ENCODE measurements at places on chromosomes 11 and 22. TPM values are rescaled to one million over a fixed set of nuclear protein-coding genes. Genes with fewer than 3 reads are reported as not detected.
A peak's percentile ranks its signal among the peaks of the same experiment; 100 is the strongest.

- no peaks in the 10 kb centered on the region for H3K4me1 ChIP-seq
- no peak for DNase-seq
- no peaks in the 10 kb centered on the region for H3K27me3 ChIP-seq
- H3K27ac ChIP-seq: no peak overlapping the region
Measured at GRCh38 chr11:47020793-47021526, 84.4 kb downstream of the CSTPP1 start.

GRCh38 chr11:94010136-94010535 lies 11.0 kb upstream of the HEPHL1 start:
- no peaks in the 10 kb centered on the region for H3K36me3 ChIP-seq
- no peak overlapping the region for H3K4me3 ChIP-seq
- no peak overlapping the region for H3K27ac ChIP-seq
- H3K4me1 ChIP-seq: no peaks in the 10 kb centered on the region

DNA sequence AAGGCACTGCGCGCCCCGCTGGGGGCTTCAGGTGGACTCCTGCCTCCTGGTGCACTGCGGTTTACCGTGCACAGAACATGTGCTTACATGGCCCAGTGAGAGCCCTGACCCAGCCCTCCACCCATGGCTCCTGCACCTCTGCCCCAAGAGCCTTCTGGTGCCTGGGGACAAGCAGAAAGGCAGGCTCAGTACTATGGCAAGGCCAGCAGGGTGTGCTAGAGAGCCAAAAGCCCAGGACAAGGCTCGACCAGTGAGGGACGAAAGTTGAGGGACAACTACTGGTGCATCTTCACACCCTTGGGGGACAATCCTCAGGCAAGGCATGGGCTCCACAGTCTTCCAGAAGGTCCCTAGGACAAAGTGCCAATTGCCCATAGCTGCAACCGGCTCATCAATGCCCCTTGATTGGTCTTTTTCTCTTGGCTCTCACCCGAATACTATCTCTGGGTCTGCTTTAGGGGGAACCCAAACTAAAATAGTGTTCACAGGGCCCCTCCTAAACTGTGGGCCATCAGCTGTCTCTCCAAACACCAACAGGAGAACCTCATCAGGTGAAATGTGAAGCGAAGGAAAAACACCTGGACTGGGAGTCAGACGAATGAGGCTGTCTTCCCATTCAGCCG lies 13.5 kb downstream of the PGA5 start:
- H3K4me3 ChIP-seq: no peak overlapping the region
- no peaks in the 10 kb centered on the region for H3K4me1 ChIP-seq
- no peaks in the 10 kb centered on the region for H3K36me3 ChIP-seq
- H3K27me3 ChIP-seq: no peaks in the 10 kb centered on the region

CCDC87 gene
- total RNA-seq: 1.2 TPM

GRCh38 chr22:39661501-39661841 lies 90.9 kb downstream of the CACNA1I start:
- DNase-seq: no peak
- H3K27me3 ChIP-seq: no peaks in the 10 kb centered on the region
- peak overlapping the region; percentile 74 for H3K27ac ChIP-seq
- peaks cover 63% of the 10 kb centered on the region for H3K4me1 ChIP-seq

DNA sequence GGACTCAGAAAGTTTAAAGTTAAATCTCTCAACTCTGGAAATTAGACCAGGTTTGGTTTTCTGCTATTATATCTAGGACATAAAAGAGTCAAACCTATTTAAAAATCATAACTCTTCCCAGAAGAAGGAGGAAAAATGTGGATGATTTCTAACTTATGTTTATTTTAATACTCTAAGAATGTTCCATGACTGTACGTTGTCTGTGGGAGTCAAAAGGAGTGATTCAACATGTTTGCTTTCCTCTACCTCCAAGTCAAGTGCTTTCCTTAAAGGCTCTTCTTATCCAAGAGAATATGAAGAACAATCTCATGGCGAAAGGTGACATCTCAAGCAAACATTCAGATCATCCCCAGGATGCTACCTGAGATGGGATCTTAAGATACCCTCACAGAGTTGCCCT lies 21.6 kb downstream of the OR51E1 start:
- H3K4me1 ChIP-seq: no peaks in the 10 kb centered on the region
- DNase-seq: no peak
- no peaks in the 10 kb centered on the region for H3K27me3 ChIP-seq

- no peaks in the 10 kb centered on the region for H3K36me3 ChIP-seq
- no peak overlapping the region for H3K4me3 ChIP-seq
- H3K4me1 ChIP-seq: no peaks in the 10 kb centered on the region
- no peaks in the 10 kb centered on the region for H3K27me3 ChIP-seq
Measured at GRCh38 chr11:80462211-80462610, 1021.4 kb upstream of the TENM4 start.

PLAAT5 gene
- 1.1 TPM for total RNA-seq

TMEM41B gene
- total RNA-seq: 69.9 TPM

SYT8 gene
- total RNA-seq: not detected

DNA sequence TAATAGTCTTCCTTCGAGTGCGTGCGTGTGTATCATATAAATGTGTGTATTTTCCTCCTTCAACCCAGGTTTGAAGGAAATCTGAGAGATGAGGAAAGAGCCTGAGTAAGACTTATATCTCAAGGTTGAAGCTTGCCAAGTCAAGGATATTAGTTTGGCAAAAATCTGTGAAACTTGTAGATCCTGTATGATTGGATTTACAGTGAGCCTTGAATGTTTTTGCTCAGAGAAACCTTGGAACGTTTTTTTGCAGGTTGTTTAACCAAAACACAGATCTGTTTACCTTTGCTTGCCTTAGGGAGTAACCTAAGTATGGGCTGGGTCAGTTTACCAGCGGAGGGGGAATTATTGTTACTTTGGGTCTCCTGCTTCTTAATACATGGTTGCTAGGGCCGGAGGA lies 35.9 kb upstream of the SORL1-AS1 start:
- no peak overlapping the region for H3K4me3 ChIP-seq
- H3K36me3 ChIP-seq: peaks cover 8% of the 10 kb centered on the region
- H3K4me1 ChIP-seq: peaks cover 15% of the 10 kb centered on the region
- no peak for DNase-seq

- no peaks in the 10 kb centered on the region for H3K27me3 ChIP-seq
- H3K36me3 ChIP-seq: no peaks in the 10 kb centered on the region
- DNase-seq: no peak
Measured at GRCh38 chr22:17990147-17990546, 34.2 kb downstream of the MICAL3 start.

- H3K4me1 ChIP-seq: no peaks in the 10 kb centered on the region
- H3K36me3 ChIP-seq: no peaks in the 10 kb centered on the region
- no peak overlapping the region for H3K27ac ChIP-seq
- H3K27me3 ChIP-seq: no peaks in the 10 kb centered on the region
Measured at GRCh38 chr11:73464347-73464746, 88.1 kb downstream of the RELT start.

- H3K4me1 ChIP-seq: no peaks in the 10 kb centered on the region
- no peaks in the 10 kb centered on the region for H3K36me3 ChIP-seq
- no peaks in the 10 kb centered on the region for H3K27me3 ChIP-seq
- H3K27ac ChIP-seq: no peak overlapping the region
- no peak overlapping the region for H3K4me3 ChIP-seq
- no peak for DNase-seq
Measured at GRCh38 chr11:62241095-62241494, 944 bp upstream of the SCGB1D2 start.

SLN gene
- not detected for total RNA-seq

DNA sequence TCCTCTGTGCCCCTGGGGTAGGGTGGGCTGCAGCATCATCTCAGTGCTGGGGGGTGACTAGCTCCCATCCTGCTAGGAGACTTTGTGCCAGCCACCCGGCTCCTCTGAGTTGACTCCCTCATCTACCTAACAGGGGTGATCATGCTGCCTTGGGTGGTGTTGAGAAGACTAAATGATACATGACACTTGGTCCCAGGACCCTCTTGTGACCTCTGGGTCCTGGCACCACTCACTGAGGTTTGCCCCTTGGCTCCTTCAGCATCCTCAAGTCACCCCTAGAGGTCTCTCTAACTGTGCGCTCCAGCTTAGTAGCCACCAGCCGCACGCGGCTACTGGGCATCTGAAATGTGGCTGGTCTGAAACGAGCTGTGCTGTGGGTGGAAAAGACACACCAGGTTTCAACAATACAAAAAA lies 72.1 kb downstream of the LRRC32 start:
- no peaks in the 10 kb centered on the region for H3K4me1 ChIP-seq
- no peaks in the 10 kb centered on the region for H3K36me3 ChIP-seq
- no peaks in the 10 kb centered on the region for H3K27me3 ChIP-seq
- no peak overlapping the region for H3K27ac ChIP-seq

OR51B2 gene
- total RNA-seq: not detected

- no peak for DNase-seq
- H3K4me1 ChIP-seq: no peaks in the 10 kb centered on the region
- H3K4me3 ChIP-seq: no peak overlapping the region
Measured at GRCh38 chr11:80103142-80103859, 662.5 kb upstream of the TENM4 start.

- DNase-seq: peak; percentile 44
- no peak overlapping the region for H3K4me3 ChIP-seq
- H3K27ac ChIP-seq: no peak overlapping the region
- no peaks in the 10 kb centered on the region for H3K4me1 ChIP-seq
- no peaks in the 10 kb centered on the region for H3K36me3 ChIP-seq
- H3K27me3 ChIP-seq: no peaks in the 10 kb centered on the region
Measured at GRCh38 chr22:22692707-22693530, 48.5 kb downstream of the GGTLC2 start.

CYTH4 gene
- 135 TPM for total RNA-seq

- H3K4me3 ChIP-seq: no peak overlapping the region
- H3K27ac ChIP-seq: no peak overlapping the region
- H3K27me3 ChIP-seq: no peaks in the 10 kb centered on the region
- peaks cover 92% of the 10 kb centered on the region for H3K36me3 ChIP-seq
- no peak for DNase-seq
Measured at GRCh38 chr11:8641332-8641731, 41.1 kb downstream of the TRIM66 start.

DNA sequence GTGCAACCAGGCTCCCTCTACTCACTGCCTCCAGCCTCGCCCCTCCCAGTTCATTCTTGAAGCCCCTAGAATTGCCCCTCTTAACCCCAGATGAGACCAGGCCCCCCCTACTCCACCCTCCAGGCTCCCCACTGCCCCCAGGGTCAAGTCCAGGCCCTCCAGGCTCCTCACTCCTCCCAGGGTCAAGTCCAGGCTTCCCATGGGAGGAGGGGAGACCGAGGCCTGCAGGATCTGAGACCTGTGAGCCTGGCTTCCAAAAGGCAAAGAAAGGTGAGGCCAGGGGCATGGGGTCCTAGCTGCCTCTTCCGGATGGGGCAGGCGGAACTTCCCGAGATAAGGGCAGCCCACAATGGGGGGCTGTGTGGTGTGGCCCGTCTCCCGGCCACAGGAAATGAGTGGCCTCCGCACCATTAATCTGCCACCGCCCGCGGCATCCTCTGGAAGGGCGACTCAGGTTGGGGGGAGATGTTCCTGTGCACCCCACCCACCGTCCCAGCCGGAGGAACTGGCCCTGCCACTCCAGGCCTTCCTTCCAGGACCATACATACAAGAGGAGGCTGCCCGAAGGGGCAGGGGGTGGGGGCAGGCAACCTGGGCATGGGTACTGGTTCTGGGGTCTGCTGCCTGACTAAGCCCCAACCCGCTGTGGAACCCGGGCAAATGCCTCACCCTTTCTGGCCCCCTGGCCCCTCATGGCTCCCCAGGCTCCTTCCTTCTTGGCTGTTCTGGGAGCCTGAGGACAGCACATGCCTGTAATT lies 35.1 kb upstream of the WNT11 start:
- H3K4me1 ChIP-seq: no peaks in the 10 kb centered on the region
- no peak overlapping the region for H3K4me3 ChIP-seq
- no peak for DNase-seq
- H3K27me3 ChIP-seq: no peaks in the 10 kb centered on the region

SMTNL1 gene
- total RNA-seq: not detected

DNA sequence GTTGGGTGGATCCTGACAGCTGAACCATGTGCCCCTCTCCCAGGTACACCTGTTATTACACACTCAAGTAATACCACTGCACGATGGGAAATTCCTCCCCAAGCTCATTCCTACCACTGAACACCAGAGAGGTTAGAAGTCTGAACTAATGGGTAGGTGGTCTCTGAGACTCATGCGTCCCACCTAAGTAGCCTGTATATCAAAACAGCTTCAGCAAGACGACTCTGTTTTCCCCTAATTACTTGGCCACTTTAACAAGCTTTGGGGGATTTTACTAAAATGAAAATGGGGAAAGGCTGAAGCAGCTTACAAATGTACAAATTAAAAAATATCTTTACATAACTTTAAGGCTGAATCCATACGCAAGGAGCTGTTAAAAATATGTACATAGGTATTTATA lies 29.4 kb downstream of the LGR4 start:
- no peak overlapping the region for H3K4me3 ChIP-seq
- no peaks in the 10 kb centered on the region for H3K4me1 ChIP-seq
- H3K36me3 ChIP-seq: no peaks in the 10 kb centered on the region
- H3K27me3 ChIP-seq: no peaks in the 10 kb centered on the region
- no peak for DNase-seq
- no peak overlapping the region for H3K27ac ChIP-seq

DNA sequence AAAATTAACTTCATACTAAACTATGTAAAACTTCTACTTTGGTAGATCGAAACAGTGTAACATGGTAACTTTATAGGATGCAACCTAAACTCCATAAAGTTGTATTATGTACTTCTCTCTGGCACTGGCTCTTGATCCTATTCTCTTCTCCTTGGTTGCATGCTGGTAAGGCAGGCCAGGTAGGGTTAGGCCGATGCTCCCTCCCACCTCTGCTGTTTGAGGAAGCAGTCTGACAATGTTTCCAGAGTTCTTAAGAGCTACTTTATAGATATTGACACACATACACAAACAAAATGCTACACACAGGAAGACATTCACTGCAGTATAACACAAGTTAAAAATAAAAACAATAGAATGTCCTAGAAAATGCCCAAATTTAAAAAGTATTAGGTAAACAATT lies 22.5 kb downstream of the CTSC start:
- no peaks in the 10 kb centered on the region for H3K4me1 ChIP-seq
- H3K27me3 ChIP-seq: no peaks in the 10 kb centered on the region
- no peak for DNase-seq

DNA sequence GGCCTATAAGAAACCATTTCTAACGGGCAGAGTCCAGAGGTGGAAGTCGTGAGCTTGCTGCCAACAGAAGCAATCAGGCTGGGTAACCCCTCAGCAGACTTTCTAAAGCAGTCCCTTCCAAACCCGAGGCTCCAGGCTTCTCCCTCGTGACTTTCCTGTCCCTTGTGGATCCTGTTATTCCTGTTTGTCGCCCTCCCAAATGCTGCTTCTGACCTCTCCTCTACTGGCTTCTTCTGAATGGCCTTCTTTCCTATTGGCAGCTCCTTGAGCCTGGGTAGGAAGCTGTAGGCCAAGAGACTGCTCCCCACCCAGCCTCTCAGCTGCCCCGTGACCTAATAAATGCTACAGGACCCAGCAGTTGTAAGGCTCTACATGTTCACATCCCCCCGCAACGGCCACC lies 35.0 kb downstream of the MAFF start:
- no peak overlapping the region for H3K4me3 ChIP-seq
- H3K27me3 ChIP-seq: no peaks in the 10 kb centered on the region
- no peak overlapping the region for H3K27ac ChIP-seq
- no peaks in the 10 kb centered on the region for H3K4me1 ChIP-seq
- no peak for DNase-seq
